LoVo (cell line): ENCODE measurements at places on chromosomes 2 and 18.

DNA sequence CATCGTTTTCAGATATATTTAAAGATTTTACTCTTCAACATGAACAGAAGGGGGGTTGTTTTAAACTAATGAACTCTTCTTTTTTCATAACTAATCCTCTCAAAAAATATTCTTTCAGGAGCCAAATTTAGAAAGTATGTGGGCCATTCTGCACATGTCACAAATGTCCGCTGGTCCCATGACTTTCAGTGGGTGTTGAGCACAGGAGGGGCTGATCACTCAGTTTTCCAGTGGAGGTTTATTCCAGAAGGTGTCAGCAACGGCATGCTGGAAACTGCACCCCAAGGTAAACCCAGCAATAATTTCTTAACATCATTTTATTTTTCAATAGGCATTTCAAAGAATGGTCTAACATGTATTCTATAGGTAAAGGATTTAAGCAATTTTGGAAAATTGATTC lies 136.0 kb downstream of the EML6 start:
- DNase-seq, result no peak

DNA sequence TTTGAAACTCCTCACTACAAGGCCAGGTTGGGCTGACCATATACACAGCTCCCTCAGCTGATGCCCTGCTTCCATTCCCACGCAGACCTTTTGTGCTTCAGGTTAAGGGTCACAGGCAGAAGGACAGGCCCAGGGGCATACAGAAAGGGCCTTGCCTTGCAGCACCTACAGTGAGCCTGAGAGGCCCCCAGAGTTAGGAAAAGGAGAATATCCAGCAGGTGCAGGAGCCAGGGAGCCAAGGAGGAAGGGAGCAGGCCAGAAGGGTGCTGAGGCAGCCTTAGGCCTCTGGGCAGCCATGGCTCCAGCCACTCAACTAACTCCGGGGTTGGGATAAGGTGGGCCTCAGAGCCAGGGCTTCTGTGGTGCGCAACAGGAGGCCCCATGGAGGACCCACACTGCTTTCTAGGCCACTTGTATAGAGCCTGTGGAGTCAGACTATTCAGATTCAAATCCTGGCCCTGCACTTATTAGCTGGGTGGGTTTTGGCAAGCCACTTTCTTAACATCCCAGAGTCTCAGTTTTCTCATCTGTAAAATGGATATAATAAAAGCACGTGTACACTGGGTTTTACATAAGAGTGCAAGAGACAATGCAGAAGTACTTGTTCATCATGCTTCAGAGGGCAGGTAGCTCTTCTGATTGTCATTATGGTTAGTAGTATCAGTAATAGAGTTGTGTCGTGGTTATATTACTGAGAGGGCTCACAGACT lies 214.6 kb upstream of the HAAO start:
- no peak for DNase-seq

DNA sequence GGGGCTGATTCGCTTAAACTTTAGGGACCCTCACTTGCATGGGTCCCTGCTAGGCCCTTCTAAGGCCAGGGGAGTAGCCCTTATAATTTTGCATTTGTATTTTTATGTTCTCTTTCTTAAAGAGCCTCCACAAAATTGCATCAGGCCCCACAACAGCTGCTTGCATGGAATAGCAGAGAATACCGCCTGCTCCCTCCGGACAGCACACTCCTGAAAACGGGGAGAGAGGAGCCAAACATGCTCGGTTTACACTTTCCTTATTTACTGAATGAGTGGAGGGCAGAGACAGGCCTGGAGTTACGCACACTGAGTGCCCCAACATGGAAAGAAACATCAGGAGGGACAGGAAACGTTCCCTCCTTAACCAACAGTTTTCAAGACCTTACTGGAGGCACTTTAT lies 132.2 kb downstream of the ANTXR1 start:
- no peak for DNase-seq

GRCh38 chr2:9380702-9381628 lies 42.4 kb downstream of the ITGB1BP1 start:
- no peak for DNase-seq

- no peak for DNase-seq
Observed at GRCh38 chr18:2108591-2108990, 462.7 kb downstream of the METTL4 start.

DNA sequence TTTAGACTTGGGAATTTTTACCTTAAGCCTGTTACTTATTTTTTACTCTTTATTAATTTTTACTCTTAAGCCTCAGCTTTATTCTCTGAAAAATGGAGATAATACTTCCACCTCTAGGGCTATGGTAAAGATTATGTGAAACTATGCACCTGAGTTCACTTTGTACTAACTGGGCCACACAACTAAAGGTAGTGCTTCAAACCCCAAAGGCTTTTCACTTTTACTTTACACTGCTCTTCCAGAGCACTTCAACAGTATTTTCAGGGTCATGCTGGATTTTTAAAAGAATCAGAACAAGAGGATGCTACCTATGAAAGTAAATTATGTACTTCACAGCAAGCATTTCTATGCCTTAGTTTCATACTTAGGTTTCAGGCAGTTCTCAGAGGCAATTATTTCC lies 27.8 kb downstream of the MEX3C start:
- no peak for DNase-seq

GRCh38 chr18:68728081-68728700 lies 13.3 kb upstream of the TMX3 start:
- DNase-seq, result no peak

DNA sequence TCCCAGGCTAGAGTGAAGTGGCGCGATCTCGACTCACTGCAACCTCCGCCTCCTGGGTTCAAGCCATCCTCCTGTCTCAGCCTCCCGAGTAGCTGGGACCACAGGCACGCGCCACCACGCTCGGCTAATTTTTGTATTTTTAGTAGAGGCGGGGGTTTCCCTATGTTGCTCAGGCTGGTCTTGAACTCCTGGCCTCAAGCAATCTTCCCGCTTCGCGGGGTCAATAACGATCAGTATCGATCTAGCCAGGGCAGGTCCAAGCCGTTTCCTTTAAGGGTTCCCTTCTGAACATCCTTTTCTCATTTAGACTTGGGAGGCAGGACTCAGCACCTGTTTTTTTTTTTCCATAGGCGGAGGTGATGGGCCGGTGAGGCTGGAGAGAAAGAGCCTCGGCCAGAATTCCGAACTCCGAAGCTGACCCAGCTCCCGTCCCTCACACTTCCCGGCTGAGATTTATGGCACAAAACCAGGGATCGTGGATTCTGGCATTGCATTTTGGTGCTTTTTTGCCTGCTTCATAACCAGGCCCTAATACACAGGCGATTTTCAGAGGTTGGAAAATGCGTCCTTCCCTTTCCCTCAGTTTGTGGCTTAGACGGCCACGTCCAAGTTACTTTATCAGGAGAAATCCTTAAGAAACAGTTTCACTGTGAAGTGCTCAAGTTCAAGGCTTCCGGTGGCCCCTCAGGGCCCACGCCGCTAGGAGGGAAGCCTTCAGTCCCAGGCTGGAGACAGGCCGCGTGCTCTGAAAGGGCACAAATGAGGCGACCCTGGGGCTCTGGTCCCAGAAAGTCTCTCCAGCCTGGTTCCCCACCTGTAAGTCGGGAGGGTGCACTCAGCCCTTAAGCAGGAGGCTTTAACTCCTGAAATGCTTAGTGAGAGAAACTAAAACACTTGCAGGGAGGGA lies 998 bp upstream of the SLC66A3 start:
- DNase-seq, result no peak

- no peak for DNase-seq
Observed at GRCh38 chr18:5574843-5575242, 31.0 kb upstream of the EPB41L3 start.

- DNase-seq, result no peak
Observed at GRCh38 chr2:211417544-211417943, 861.1 kb downstream of the CPS1 start.

DNA sequence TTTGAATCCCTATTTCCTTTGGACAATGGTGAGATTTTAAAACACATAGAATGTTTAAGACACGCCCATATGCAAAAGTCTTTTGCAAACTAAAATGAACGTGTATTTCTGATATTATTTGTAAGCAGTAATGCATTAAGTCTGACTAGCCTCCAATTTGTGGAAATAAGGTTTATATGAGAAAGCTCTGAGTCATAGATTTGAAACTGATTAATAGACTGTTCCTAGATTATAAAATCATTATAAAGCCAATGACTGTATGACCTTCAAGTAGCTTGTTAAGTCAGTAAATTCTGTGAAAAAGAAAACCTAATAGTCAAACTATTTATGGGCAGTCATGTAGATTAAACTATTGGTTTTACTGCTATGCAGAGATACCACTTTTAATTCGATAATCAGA lies 12.8 kb upstream of the EFEMP1 start:
- no peak for DNase-seq
